ENCODE measurements at places on chromosomes 12 and 14. TPM values are rescaled to one million over a fixed set of nuclear protein-coding genes. Genes with fewer than 3 reads are reported as not detected.

CD69 gene
- not detected for total RNA-seq

MYH6 gene
- total RNA-seq = not detected

FOXN4 gene
- not detected for total RNA-seq

PAX9 gene
- total RNA-seq = 5.5 TPM

COCH gene
- total RNA-seq = 0.23 TPM

OR4K17 gene
- total RNA-seq = not detected
